ENCODE measurements at places on chromosomes 12 and 14.

GRCh38 chr12:47947341-47947740 is 16.1 kb upstream of the TMEM106C start:
- DNase-seq = no peak

DNA sequence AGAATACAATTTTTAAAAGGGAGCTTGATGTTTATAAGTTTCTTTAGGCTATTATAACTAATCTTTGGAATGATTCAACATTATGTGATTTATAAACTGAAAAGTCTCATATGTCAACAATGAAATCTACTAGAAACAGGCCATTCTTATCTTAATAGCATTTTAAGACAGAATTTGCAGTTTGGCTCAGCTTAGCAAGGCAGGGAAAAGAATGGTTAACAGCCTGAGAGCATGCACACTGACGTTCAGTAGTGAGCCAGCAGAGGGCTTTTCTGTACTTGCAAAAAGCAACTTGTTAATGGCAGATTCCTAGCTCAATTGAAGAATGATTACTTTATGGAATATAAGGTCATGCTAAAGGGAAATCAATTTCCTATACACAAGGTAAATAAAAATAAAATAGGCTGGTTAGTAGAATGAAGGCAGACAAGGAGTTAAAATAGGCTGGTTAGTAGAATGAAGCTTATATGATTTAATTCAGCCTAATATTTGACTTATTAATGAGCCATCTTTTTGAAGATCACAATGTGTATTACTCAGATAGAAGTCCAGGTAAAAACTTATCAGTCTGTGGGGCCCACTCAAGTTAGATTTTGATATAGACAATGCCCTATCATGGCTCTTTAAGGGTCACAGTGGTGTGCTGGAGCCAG is 95.9 kb downstream of the OTOGL start:
- no peak for DNase-seq

GRCh38 chr14:76877871-76878270 is 51.7 kb downstream of the LRRC74A start:
- DNase-seq = no peak

- no peak for DNase-seq
Observed at GRCh38 chr14:83289896-83290295, 1756.2 kb upstream of the SEL1L start.

- no peak for DNase-seq
Observed at GRCh38 chr14:21631084-21631483, 3.7 kb downstream of the OR10G2 start.

DNA sequence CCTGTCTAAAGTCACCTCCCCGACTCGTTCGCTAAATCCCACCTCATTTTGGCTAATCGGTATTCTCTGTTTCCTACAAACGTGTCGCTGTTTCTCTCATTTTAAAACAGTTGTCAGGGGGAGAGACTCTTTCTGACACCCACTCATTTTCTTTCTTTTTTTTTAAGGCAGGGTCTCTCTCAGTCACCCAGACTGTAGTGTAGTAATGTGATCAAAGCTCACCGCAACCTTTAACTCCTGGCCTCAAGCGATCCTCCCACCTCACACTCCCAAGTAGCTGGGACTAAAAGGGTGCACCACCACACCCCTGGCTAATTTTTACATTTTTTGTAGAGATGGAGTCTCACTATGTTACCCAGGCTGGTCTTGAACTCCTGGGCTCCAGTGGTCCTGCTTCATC is 19.1 kb downstream of the WDR20 start:
- DNase-seq = no peak

DNA sequence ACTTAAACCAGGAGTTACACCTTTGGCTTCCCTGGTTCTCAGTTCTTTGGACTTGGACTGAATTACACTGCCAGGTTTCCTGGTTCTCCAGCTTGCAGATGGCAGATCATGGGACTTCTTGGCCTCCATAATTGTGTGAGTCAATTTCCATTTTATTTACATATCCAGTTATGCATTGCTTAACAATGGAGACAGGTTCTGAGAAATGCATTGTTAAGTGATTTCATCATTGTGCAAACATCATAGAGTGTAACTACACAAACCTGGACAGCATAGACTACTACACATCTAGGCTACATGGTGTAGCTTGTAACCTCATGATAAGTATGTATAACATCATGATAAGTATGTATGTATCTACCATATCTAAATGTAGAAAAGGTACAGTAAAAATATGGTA is 276.1 kb upstream of the BTG1 start:
- DNase-seq = no peak

Data from activated T-cell treated with anti-CD3 and anti-CD28 coated beads for 48 hours (primary cell).